ENCODE measurements at places on chromosomes 7 and 10.

DNA sequence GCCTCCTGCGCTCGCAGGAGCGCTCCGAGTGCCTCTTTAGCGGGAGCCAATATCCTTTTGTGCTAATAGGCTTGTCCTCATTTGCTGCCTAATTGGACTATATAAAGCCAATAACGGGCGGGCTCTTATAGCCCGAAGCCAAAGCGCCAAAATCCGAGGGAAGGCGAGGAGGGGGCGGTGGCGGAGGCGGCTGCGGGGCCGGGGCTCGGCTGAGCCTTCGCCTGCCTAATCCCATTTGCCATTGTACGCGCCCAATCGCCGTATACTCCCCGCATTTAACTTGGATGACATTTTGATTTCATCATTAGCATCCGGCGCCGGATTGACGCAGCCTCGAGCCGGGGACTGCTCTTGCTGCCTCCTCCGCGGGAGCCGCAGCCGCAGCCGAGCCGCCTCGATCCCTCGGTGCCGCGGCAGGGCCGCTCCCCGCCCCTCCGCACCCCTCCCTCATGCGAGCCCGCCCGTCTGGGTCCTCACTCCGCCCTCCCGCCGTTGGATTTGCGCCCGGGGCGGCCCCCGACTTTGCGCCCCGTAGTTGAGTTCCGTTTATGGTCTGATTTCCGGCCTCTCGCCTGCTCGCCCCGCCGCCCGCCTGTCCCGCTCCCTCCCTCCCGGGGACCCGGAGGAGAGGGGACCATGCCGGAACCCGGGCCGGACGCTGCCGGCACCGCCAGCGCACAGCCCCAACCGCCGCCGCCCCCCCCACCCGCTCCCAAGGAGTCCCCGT lies at the start of gene HMX3:
TSS of gene HMX3 (plus strand) at position 556 of the 727 bp plus-strand sequence. CDS start at position 637, 81 bp downstream.
- no peak for DNase-seq

- no peak for DNase-seq
Observed at GRCh38 chr7:128052404-128052803, 21.2 kb upstream of the LRRC4 start.

GRCh38 chr10:71188201-71188600 lies 24.2 kb upstream of the UNC5B start:
- no peak for DNase-seq

GRCh38 chr7:38727184-38727940 lies 96.2 kb upstream of the AMPH start:
- no peak for DNase-seq

DNA sequence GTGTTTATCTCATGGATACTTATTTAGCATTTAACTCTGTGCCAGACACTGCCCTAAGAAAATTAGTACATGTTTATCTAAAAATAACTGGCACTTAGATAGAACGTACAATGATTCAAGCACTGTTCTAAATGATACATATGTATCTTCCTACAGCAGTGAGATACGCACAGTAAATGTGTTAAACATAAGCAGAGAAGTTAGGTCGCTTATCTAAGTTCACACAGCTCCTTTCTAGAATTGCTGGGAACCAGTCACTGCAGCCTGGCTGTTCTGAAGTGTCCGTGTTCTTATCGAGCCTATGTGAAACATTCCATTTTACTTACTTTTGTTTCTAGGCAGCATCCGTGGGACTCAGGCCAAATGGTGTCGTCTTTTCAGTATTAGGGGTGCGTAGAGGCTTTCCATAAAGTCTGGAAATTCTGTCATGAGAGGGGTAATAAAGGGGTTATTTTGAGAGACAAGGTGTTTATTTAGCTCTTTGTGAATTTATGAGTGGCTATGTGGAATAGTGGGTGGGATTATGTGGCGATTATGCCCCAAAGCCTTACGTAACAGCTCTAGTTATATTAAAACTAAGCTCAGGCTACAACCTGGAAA lies 186.9 kb downstream of the SND1 start:
- no peak for DNase-seq

- no peak for DNase-seq
Observed at GRCh38 chr10:21161647-21162046, 264.5 kb upstream of the NEBL start.

GRCh38 chr7:70693686-70694433 lies 438.1 kb upstream of the GALNT17 start:
- DNase-seq: peak; percentile 20

- no peak for DNase-seq
Observed at GRCh38 chr7:155285833-155286232, 11.8 kb upstream of the INSIG1 start.

- no peak for DNase-seq
Observed at GRCh38 chr7:149100821-149101220, 10.3 kb upstream of the ZNF786 start.

GRCh38 chr10:70477661-70478162 lies 855 bp upstream of the PALD1 start:
- no peak for DNase-seq

- no peak for DNase-seq
Observed at GRCh38 chr10:3972460-3973301, 187.7 kb upstream of the KLF6 start.

- DNase-seq: no peak
Observed at GRCh38 chr10:47019155-47020145, 108.2 kb downstream of the PTPN20 start.

DNA sequence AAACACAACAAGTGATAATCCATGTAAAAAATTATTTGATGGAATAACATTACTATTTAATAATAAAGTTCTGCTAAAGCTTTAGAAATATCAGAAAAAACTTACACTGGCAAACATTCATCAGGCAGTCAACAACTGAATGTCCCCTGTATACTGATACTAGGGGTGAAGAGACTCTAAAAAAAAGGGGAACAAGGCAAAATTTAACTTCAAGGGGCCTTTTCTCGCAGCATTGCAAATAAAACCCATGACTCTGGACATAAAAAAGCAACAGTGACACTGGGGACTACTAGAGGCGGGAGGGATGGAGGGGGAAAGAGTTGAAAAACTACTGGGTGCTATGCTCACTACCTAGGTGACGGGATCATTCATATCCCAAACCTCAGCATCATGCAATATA lies 5.8 kb upstream of the IFRD1 start:
- no peak for DNase-seq

DNA sequence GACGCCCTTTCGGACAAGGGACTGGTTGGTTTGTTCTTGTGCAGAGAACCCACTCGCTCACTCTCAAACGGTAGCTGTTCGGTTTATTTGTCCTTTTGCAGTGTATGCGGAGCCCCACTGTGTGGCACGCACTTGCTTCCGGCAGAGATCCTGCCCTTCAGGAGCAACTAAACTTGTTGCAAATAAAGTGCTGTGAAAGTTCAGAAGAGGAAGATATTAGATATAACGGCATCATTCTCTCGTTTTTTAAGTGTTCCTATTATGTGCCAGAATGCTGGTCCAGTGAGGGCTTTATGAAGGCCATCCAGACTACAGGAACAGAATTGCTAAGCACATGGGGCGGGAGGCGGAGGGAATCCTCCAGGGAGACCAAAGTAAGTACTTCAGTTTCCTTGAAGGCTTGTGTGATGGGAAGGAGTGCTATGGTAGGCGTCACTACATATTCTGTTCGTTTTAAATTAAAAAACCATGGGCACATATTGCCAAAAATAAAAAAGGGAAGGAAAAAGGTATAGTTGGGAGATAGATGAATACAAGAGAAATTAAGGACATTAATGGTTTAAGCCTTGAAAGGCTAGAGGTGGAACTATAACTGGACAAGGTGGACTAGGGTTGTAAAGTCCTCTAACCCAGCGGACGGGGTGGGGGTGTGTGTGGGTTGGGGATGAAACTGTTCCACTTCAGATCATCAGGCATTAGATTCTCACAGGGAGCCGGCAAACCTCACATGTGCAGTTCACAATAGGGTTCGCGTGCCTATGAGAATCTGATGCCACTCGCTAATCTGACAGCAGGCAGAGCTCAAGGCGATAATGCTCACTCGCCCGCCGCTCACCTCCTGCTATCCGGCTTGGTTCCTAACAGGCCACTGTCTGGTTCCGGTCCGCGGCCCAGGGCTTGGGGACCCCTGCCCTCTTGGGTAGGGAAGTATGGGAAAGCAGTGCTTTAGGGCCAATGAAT lies 704 bp upstream of the ERLIN1 start:
- no peak for DNase-seq

- DNase-seq: no peak
Observed at GRCh38 chr10:77844713-77845445, 81.7 kb downstream of the DLG5 start.

GRCh38 chr7:142792593-142792992 lies 21.8 kb downstream of the PRSS2 start:
- DNase-seq: no peak

Data from nucleus accumbens (tissue), 56 donors.